Peyer's patch (tissue), 4 donors: ENCODE measurements at places on chromosomes 5 and 9. TPM values are rescaled to one million over a fixed set of nuclear protein-coding genes. Genes with fewer than 3 reads are reported as not detected.

DNA sequence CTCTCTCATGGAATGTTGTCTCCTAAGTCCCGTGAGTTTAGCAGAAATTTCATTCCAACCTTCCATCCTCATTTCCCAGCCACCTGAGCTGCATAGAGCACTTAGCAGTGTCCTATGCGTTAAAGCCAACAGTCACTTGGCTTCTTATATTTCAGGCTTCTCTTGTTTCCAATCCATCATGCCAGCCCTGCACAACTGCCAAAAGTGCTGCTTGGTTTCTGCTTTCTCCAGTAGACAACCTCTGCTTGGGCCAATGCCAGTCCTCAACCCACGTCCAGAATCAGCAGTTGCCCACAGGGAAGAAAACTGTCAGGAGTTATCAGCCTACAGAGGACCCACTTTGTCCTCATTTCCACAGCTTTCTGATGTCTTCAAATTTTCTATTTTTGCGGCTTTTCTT, 42.5 kb downstream of the KCNIP1 start:
- H3K27ac ChIP-seq, result no peak overlapping the region
- H3K27me3 ChIP-seq, result no peaks in the 10 kb centered on the region
- H3K36me3 ChIP-seq, result no peaks in the 10 kb centered on the region
- no peak for DNase-seq
- no peaks in the 10 kb centered on the region for H3K4me1 ChIP-seq
- H3K4me3 ChIP-seq, result no peak overlapping the region

DNA sequence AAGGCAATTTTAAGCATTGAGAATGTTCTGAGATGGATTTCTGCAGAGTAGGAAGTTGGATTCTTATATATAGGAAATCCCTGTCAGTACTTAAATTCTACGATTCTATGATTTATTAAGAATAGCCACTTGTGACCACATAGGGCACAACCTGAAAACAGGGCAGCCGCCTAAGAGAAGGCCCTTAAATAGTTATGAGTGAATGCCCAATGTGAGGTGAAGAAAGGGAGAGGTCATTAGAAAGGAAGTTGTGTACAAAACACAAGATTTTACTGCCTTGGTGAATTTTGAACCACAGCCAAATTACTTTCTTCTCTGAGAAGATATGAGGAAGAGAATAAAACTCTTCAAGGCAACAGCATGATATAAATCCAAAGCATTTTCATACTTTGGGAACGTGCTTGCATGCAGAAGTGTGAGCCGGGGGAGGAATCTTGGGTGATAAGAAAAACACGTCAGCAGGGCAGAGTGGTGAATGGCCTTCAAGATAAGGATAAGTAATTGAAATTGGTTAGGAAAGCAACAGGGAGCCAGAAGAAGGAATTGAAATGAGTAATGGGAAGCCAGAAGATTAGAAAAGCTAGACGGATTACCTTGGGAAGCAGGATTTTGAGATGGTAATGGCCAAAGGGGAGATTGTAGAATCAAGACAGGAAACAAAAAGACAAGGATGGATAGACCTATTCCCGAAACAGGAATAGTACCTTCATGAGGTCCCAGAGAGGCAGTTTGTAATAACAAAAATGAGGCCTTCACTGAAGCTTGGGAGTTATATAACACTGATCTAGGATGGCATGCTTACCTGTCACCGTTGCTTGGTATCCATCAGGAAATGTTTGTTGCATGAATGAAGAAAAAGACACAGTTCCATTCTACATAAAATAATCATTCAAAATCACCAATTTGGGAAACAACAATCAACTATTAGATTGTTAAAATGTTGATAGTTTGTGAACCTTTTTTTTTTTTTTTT, 244.3 kb downstream of the PDE4D start:
- DNase-seq, result no peak
- H3K36me3 ChIP-seq, result no peaks in the 10 kb centered on the region
- no peak overlapping the region for H3K4me3 ChIP-seq
- peaks cover 5% of the 10 kb centered on the region for H3K4me1 ChIP-seq

GRCh38 chr9:125621170-125621569, 85.8 kb downstream of the MAPKAP1 start:
- no peaks in the 10 kb centered on the region for H3K27me3 ChIP-seq
- no peaks in the 10 kb centered on the region for H3K36me3 ChIP-seq

Gene STK32A
- 0.27 TPM for total RNA-seq

- no peaks in the 10 kb centered on the region for H3K36me3 ChIP-seq
- H3K4me1 ChIP-seq, result no peaks in the 10 kb centered on the region
- DNase-seq, result no peak
- no peak overlapping the region for H3K27ac ChIP-seq
- no peak overlapping the region for H3K4me3 ChIP-seq
Observed at GRCh38 chr5:10468256-10468655, 26.6 kb downstream of the ROPN1L start.

Gene AHRR
- total RNA-seq, result 1.7 TPM

- no peak overlapping the region for H3K27ac ChIP-seq
- no peaks in the 10 kb centered on the region for H3K4me1 ChIP-seq
- H3K27me3 ChIP-seq, result no peaks in the 10 kb centered on the region
- no peak overlapping the region for H3K4me3 ChIP-seq
Observed at GRCh38 chr5:108432024-108432423, 50.1 kb upstream of the FBXL17 start.

DNA sequence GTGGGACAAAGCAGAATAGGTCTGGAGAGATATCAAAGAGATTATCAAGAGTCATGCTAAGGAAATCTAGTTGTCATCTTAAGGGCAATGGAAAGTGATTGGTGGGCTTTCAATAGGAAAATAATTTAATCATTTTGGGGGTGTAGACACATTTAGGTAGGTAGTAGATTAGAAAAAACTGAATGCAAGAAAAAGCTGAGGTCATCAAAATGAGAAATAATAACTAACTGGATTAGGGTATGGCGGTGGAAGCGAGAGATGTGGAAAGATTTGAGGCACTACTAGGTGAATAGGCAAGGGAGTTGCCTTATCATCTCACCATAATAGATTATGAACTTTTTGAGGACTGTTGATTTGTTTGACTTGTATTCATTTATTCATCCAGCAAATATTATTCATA, 393.2 kb upstream of the ZNF608 start:
- no peaks in the 10 kb centered on the region for H3K27me3 ChIP-seq
- no peaks in the 10 kb centered on the region for H3K4me1 ChIP-seq
- no peak overlapping the region for H3K27ac ChIP-seq

- H3K4me3 ChIP-seq, result no peak overlapping the region
- DNase-seq, result no peak
- H3K27ac ChIP-seq, result no peak overlapping the region
Observed at GRCh38 chr9:120740132-120740531, 25.9 kb upstream of the MEGF9 start.

DNA sequence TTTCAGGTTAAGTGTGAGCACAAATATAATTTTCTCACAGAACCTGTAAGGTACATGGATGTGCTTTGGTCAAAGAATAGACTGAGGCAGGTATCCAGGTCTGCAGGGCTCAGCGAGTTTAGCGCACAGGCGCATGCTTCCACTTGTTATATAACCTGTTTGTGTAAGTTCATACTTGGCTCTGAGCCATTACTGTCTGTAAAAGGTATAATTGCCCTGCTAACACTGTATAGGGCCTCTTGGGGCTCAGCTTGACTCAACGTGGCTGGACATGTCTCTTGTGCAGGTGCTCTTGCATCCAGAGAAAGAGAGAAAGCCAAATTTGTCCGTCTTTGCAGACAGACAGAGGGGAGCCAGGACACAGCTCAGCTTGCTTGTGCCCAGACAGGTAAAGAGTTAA, 759.6 kb downstream of the MTRR start:
- DNase-seq, result no peak
- H3K36me3 ChIP-seq, result no peaks in the 10 kb centered on the region
- H3K27me3 ChIP-seq, result no peaks in the 10 kb centered on the region
- H3K4me3 ChIP-seq, result no peak overlapping the region

- no peak overlapping the region for H3K4me3 ChIP-seq
- DNase-seq, result no peak
- no peaks in the 10 kb centered on the region for H3K4me1 ChIP-seq
- no peak overlapping the region for H3K27ac ChIP-seq
- no peaks in the 10 kb centered on the region for H3K27me3 ChIP-seq
- H3K36me3 ChIP-seq, result no peaks in the 10 kb centered on the region
Observed at GRCh38 chr5:26482076-26482809, 556.1 kb downstream of the CDH9 start.

DNA sequence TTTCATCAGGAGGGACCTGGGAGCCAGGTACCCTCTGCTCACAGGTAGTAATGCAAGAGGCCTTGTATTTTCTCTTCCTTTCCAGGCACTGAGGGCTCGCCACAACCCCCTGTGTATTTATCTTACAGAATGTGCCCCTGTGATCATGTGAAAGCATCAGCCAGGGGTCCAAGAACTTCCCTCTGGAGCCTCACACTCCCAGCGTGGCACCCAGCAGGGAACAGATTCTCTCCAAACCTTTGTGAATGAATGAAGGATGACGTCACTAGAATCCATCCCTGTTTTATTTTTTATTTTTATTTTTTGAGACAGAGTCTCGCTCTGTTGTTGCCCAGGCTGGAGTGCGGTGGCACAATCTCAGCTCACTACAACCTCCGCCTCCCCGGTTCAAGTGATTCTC, 107.3 kb upstream of the IER5L start:
- no peaks in the 10 kb centered on the region for H3K36me3 ChIP-seq
- no peaks in the 10 kb centered on the region for H3K4me1 ChIP-seq
- no peak for DNase-seq
- no peak overlapping the region for H3K4me3 ChIP-seq
- no peak overlapping the region for H3K27ac ChIP-seq

Gene GARIN3
- total RNA-seq, result not detected
